Diencephalon (tissue), 1 donor: ENCODE measurements at places on chromosomes 5 and 9. TPM values are rescaled to one million over a fixed set of nuclear protein-coding genes. Genes with fewer than 3 reads are reported as not detected.

The NRG2 gene
- total RNA-seq: 5.1 TPM

The NUTM2G gene
- total RNA-seq: not detected

The VCAN gene
- total RNA-seq: 427 TPM

The SMIM3 gene
- total RNA-seq: 2.8 TPM

The STXBP1 gene
- 119 TPM for total RNA-seq

The IL31RA gene
- total RNA-seq: 0.23 TPM

The CCDC180 gene
- 16.1 TPM for total RNA-seq

The HRCT1 gene
- not detected for total RNA-seq

The HAVCR2 gene
- total RNA-seq: 11.1 TPM

The PCDHA1 gene
- total RNA-seq: 13.8 TPM

The PCDHGA10 gene
- total RNA-seq: 15.2 TPM

The TNFSF8 gene
- total RNA-seq: 0.92 TPM

The PCDHGB1 gene
- total RNA-seq: 10.4 TPM

The MYMK gene
- total RNA-seq: not detected

The F2R gene
- total RNA-seq: 28.6 TPM

The SLC4A9 gene
- 0.23 TPM for total RNA-seq

The HMMR gene
- 4.4 TPM for total RNA-seq

The ARRDC1 gene
- total RNA-seq: 17.3 TPM

The CDH6 gene
- total RNA-seq: 43.4 TPM

The TRPM6 gene
- 2.5 TPM for total RNA-seq

The PCDHGA7 gene
- 7.6 TPM for total RNA-seq

The CD72 gene
- 0.46 TPM for total RNA-seq

The STPG3 gene
- not detected for total RNA-seq

The ALDH1A1 gene
- total RNA-seq: 20.8 TPM

The PCDHB8 gene
- total RNA-seq: 8.1 TPM

The EPB41L4B gene
- total RNA-seq: 19.8 TPM

The TNFAIP8 gene
- 4.8 TPM for total RNA-seq

The DCAF12 gene
- total RNA-seq: 36.2 TPM

The PCDHB5 gene
- total RNA-seq: 11.1 TPM

The CCL27 gene
- total RNA-seq: 0.69 TPM

The CTXN3 gene
- total RNA-seq: 8.5 TPM

The OTULINL gene
- 14.1 TPM for total RNA-seq

The ZBTB26 gene
- total RNA-seq: 10.4 TPM

The UGT3A1 gene
- not detected for total RNA-seq

The SLC34A1 gene
- not detected for total RNA-seq

The RC3H2 gene
- total RNA-seq: 98.5 TPM
